ENCODE measurements at places on chromosomes 3 and 15.

GRCh38 chr15:59685737-59686297 lies 3.3 kb downstream of the BNIP2 start:
- no peak for DNase-seq

- peak; percentile 99 for DNase-seq
These were observed 85.1 kb upstream of the PIAS1 start for GRCh38 chr15:67968966-67969365.

DNA sequence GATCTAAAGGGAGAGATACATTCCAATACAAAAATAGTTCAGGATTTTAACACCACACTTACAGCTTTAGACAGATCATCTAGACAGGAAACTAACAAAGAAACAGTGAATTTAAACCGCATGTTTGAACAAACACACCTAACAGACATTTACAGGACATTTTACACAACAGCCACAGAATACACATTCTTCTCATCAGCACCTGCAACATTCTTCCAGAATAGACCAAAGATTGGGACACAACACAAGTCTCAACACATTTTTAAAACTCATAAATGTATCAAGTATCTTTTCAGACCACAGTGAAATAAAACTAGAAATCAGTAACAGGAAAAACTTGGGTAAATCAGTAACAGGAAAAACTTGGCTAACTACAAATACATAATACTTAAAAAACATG lies 256.3 kb downstream of the MCTP2 start:
- DNase-seq, result no peak

DNA sequence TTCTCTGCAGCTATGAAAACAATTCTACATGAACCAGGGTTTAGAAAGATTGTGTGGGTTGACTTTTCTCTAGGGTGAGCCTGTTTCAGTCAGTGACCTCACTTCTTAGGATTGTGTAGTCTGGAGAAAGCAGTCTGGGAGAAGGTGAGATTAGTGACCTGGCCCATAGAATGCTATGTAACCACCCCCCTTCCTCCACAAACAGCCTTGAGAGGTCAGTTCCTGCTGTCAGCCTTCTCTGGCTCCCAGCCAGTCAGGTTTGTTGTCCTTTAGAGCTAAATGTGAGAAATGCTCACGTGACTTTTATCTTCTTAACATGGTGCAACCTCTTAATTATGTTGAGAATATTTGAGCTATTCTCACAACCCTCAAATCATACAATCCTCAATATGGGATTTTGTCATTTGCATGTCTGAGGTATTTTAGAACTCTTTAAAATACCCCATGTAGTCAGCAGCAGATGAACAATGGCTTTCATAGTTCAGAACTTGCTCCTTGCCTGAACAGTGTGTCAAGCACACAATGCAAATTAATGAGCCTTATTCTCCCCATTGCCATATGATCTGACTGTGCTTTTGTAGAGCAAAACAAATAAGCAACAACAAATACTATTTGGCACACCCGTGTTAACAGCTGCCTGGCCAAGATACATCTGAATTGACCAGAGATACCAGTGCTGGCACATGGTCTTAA lies 311.6 kb downstream of the CNTN6 start:
- DNase-seq, result no peak

DNA sequence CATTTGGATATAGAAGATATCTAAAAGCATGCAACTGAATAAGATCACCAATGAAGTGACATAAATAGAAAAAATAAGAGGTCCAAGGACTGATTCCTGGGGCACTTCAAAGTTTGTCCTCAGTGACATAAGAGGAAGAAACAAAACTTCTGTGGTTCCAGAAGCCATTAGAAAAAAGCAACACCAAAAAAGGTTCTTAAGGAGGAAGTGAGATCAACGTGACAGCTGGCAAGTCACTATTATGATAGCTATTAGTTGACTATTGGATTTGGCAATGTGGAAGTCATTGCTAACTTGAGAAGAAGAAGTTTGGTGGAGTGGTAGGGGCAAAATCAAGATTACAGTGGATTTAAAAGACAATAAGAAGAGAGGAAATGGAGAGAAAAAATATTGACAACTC lies 1098.3 kb downstream of the NAALADL2 start:
- no peak for DNase-seq

DNA sequence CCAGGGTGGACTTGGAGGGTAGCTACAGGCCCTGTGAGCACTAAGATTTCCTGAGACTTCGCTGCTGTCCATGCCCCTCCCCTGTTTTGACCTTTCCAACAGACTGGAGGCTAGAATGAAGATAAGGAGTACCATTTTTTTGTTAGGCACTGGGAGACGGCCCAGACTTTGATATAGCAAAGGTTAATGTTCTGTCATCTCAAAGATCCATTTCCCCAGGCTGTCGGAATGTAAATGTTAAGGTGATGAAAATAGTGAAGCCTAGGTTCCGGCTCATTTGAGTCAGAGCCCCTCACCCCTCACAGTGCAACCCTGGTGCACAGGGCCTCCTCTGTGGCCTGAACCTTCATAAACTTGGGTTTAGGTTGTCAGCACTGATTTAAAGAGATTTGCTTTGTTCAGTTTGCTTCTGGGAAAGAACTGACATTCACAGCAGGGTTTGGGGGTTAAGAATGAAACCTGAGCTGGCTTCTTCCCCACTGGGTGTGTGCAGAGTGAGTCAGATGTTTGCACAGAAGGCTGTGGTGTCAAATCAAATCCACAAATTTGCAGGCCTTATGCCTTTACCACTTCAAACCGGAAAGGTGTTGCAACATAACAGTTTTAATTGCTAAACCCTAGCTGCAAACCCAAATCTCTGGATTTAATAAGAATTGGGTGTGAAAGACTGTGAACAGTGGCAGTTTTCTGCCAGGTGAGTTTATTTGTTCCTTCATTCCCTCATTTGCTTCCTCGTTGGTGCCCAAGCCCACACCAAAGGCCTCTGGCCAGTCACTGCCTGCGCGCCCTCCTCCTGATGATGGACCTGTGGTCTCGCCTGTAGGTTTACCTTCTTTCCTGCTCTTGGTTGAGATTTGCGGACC lies 20.6 kb upstream of the KCTD6 start:
- DNase-seq, result peak; percentile 97

GRCh38 chr3:129688271-129688895 lies 81.9 kb upstream of the PLXND1 start:
- no peak for DNase-seq

GRCh38 chr3:179723617-179724016 lies 70.8 kb downstream of the USP13 start:
- no peak for DNase-seq

DNA sequence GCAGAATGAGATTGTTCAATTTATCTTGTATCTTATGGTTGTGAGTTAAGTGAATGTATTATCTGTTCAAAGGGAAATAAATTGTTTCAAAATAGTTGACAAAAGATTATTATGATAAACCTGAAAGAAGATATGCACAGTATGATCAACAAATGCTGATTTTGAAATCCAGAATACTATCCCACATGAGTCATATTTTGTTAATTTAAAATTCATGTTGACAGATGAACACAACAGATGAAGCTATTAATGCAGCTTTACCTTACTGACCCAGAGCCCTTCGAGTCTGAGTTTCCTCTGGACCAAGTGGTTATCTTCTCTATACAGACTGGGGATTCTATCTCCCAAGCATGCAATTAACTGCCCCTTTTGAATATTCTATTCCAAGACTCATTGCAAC lies 482.8 kb downstream of the FGF12 start:
- peak; percentile 45 for DNase-seq

DNA sequence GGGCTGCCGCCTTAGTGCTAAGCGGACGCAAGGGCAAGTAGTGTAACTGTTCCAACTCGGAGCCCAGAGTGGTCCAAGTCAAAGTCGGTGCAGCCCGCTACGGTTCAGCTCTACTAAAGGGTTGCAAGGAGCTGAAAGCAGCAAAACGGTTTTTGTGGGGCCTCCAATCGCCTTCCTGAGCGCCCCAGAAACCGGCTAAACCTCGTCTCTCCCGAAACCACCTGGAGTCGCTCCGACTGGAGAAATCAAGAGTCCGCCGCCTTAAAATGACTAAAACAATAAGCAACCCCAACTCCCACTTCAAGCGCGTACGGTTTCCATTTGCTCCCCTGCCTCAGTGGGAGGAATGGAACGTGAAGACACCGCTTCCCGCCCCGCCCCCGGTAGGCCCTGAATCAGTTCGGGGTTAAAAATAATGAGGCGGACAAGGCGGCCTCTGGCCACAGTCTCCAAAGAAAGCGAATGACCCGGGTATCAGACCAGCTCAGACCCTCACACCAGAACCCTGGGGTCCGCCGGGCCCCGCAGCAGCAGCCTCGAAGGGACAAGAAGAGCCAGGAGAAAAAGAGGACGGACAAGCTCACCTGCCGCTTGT lies 401 bp downstream of the SEC11A start:
- DNase-seq, result peak; percentile 46

DNA sequence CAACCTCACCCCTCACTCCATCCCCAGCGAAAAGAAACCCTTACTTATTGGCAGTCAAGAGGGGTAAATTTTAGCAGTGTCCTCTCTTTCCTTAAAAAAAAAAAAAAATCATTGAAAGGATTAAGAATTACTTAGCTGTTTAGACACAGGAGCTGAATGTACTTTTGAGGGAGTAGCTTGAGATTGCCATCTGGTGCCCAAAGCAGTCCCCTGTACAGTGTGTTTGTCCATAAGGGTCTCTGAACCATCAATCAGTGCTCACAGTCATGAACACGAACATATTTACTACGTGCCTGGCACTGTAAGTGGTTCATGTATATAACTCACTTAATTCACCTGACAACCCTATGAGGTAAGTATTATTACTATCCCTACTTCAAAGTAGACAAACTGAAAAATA lies 463.5 kb downstream of the RAP2B start:
- DNase-seq, result peak; percentile 70

- no peak for DNase-seq
These were observed 15.4 kb upstream of the POLR2M start for GRCh38 chr15:57691082-57691481.

- DNase-seq, result no peak
These were observed 2.4 kb downstream of the ANAPC13 start for GRCh38 chr3:134483195-134483900.

DNA sequence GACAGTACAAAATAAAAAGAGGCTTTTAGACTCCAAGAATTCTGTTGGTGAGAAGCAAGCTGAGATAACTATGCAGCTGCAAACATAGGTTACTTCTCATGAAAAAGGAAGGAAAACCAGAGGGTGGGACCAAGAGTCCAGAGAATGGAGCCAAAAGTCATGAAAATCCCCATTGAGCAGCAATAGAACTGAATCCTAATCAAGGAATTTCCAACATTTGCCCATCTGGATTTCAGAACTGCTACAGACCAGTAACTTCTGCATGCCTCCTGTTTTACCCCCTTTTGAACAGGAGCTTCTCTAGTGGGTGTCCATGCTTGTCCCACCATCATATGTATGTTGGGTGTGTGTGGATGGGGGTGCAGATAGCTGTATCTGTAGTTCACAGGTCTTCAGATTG lies 33.6 kb upstream of the BNC1 start:
- DNase-seq, result no peak

DNA sequence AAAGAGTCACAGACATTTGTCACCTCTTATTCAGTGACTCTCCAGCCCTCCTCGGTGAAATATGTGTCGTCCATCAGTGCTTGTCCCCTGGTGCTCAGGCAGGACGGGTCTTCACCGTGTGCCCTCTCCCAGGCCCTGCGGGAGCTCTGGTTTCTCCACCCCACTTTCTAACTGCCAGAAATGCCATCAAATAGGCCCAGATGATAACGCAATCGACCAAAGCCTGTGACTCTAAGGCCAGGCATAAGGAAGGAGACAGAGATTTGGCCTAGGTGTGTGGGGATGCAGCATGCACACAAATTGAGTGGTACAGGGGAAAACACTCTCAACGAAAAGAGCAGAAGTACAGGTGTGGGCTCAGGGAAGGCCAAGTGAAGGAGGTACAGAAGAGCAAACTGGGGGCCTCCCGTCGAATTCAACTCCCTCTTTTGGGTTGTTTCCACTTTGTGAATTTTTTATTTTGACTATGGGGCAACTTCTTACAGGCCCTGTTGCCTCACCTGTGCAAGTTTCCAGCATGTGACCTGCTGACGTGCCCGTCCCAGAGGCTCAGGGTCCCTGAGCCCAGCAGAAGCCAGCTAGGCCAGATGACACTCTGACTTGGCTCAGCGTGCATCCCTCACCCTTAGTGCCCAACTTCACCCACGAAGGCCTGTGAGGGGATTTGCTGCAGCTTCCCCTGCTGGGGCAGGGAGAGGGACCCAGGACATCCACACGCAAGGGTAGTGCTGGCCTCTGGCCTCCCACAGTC lies 4.7 kb downstream of the NUP210 start:
- DNase-seq, result no peak

DNA sequence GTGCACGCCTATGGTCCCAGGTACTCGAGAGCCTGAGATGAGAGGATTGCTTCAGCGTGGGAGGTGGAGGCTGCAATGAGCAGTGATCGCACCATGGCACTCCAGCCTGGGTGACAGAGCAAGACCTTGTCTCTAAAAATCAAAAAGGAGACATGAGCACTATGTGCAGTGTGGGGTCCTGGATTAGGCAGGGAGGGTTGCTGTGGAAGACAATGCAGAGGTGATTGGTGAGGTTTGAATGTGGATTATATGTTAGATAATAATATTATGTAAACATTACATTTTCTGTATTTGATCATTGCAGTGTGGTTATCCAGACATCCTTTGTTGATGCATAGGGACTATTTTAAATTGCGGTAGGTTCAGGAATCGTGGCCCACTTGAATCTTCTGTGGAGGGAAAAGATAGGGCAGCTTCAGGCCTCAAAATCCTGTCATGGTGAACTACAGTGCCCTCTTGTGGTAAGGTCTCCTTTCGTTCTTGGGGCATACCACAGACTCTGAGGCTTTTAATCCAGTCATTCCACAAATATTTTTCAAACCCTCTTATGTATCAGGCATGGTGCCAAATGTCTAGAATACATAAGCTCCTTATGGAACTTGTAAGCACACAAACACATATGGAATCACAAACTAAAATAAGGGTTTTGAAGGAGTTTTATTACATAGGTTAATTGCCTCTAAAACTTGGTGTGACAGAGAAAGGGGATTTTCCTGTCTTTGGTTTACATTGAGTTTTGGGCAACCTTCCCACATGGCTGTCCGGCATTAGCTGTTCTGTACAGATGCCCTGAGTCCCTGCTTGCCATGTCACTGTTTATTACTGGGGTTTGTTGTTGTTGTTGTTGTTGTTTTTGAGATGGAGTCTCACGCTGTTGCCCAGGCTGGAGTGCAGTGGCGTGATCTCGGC lies 37.7 kb downstream of the GPD1L start:
- DNase-seq, result peak; percentile 80

- DNase-seq, result no peak
These were observed 31.8 kb downstream of the LPP start for GRCh38 chr3:188185717-188186251.

GRCh38 chr3:54578417-54578816 lies 349.4 kb downstream of the LRTM1 start:
- no peak for DNase-seq
